ENCODE measurements at places on chromosomes 3 and 15.

GRCh38 chr3:67946436-67946835, 292.0 kb upstream of the SUCLG2 start:
- no peak for DNase-seq

DNA sequence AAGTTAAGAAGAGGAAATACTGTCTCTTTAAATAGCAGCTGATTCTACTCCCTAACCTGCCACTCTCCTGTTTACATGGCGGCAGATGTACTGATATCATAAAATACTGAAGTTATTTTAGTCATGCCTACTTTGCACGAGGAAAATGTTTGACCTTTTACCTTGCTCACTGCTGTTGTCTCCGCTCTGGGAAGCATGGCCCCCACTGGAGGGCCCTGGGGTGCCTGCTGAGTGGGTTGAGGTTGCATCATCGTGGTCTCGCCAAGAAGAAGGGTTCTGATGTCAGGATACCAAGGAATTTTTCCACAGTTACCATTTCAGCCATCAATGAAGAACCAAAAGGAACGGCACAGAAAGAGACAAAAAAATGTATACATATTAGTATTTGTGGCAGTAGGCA, 16.7 kb downstream of the MEIS2 start:
- no peak for DNase-seq

DNA sequence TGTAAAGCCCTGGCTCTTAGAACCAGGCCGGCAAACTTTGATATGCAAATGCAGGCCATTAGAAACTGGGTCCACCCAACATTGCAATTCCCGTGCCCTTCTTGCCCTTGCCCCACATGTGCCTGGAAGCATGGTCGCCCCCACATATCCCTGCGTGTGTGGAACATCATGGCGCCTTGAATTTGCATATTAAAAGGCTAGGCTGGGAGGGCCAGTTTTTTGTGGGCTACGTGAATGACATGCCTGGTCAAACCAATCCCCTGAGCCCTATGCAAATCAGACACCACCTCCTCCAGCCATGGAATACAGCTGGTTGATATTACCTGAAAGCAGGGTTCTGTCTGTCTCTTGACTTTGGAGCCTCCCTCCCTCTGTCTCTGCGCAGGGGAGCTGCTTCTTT, 58.7 kb upstream of the ARHGEF26 start:
- DNase-seq: no peak

DNA sequence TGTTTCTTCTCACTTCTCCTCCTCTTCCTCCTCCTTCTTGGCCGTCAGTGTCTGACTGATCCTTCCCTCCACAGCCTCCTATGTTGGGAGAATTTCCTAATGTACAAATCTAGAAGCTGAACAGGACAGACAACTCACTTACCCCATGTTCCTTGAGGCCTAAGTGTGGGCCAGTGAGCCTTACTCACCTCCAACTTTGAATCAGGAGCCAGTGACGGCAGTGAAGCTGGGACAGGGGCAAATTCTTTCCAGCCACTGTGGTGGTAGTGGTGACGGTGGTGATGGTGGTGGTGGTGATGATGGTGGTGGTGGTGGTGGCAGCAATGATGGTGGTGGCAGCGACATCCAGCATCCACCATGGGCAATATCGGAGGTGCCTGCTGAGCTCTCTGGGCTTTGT, 166.3 kb downstream of the FAM43A start:
- no peak for DNase-seq

GRCh38 chr3:46889381-46890110, 12.0 kb downstream of the PTH1R start:
- DNase-seq: no peak

- DNase-seq: no peak
Observed at GRCh38 chr3:177898185-177898584, 638.1 kb upstream of the KCNMB2 start.

DNA sequence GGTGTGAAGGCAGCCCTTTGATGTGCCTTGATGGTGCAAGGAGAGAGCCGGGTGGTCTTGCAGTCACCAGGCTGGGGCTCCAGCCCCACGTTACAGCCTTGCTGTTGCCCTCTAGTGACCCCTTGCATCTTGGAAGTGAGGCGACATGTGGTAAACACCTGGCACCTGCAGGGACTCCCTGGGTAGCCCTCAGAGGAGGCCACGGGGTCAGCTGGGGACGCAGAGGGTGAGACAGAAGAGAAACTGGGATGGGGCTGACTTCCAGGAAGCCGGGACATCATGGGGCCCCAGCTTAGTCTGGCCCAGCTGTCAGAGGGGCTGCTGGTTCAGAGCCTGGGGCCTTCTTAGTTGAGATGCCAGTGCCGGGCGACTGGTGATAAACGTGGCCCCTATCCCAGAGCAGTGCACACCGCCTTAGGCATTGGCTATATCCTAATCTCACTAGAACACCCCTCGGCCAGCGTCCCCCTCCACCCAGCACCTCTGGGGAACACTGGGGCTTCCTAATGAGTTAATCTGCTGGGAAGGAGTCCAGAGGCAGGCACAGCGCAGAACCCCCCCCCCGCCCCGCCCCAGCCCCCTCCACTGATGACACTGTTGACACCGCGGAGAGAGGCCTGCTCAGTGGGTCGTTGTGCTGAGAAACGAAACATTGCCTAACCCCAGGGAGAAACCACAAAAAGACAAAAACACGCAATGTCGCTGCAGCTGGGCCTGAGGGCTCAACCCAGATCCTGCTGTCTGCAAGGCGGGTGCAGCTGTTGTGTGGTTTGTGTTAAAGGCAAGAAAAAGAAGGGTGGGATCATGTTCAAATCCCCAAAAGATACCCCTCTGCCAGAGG, 60.5 kb upstream of the KLF13 start:
- no peak for DNase-seq
